Frontal cortex (tissue), 4 donors: ENCODE measurements at places on chromosomes 7 and 10. TPM values are rescaled to one million over a fixed set of nuclear protein-coding genes. Genes with fewer than 3 reads are reported as not detected.
A peak's percentile ranks its signal among the peaks of the same experiment; 100 is the strongest.

GRCh38 chr10:33612551-33612950 lies 278.1 kb upstream of the NRP1 start:
- no peak for DNase-seq

GATAD1 gene
- total RNA-seq = 21.2 TPM

GRCh38 chr10:55183993-55184392 lies 383.0 kb upstream of the PCDH15 start:
- DNase-seq = no peak

DNA sequence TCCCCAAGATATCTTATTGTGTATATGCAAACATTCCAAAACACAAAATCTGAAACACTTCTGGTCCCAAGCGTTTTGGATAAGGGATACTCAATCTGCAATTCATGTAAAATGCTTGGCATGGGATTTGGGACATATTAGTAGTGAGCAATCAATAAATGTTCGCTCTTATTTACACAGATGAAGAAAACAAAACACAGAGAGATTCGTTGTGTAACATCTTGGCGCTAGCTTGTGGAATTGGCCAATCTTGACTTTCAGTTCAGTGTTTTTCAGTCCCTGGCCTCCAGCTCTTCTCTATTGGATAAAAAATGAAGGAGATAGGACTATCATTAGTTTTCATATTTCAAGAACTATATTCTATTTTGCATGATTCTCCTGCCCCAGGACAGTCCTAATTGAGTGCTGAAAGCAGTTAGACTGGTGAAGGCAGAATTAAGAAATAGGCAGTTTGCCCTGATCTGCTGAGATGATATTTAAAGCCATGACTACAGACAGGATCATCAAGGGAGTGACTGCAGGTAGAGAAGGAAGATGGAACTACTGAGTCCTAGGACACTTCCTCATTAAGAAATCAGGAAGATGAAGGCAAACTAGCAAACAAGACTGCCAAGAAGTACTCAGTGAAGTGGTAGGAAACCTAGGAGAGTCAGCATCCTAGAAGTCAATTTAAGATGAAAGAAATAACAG lies 1.8 kb downstream of the PNLIPRP3 start:
- DNase-seq = no peak

- peak; percentile 76 for DNase-seq
Observed at GRCh38 chr10:132065491-132066105, at the start of gene JAKMIP3. Gene JAKMIP3, plus strand, starts transcription at chr10:132065946. Its CDS starts 38,863 bp downstream, at chr10:132104809.

DNA sequence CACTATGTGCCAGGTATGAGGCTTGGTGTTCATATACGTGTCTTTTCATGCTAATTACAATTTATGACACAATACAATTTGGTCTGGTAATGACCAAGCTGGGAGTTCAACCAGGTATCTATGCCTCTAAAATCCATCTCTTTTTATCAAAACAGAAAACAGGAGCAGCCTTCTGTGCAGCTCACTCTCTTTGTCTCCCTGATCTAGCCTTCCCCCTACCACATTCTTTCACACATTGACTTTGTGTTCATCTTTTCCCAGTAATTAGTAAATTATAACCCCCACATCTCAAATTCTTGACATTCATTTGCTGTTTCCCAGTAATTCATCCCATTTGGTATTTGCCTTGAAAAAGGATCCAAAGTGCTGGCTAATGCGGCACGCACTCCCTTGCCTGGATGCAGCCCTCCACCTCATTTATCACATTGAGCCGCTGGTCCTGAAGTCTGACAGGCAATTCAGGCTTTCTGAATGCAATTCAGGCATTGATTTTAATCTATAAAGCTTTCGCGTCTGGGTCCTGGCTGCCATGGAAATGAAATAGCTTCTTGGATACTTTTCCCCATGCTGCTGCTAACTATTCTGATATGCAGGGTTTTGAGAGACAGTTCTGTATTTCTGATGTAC lies 112.5 kb upstream of the ANKRD1 start:
- DNase-seq = no peak

DNA sequence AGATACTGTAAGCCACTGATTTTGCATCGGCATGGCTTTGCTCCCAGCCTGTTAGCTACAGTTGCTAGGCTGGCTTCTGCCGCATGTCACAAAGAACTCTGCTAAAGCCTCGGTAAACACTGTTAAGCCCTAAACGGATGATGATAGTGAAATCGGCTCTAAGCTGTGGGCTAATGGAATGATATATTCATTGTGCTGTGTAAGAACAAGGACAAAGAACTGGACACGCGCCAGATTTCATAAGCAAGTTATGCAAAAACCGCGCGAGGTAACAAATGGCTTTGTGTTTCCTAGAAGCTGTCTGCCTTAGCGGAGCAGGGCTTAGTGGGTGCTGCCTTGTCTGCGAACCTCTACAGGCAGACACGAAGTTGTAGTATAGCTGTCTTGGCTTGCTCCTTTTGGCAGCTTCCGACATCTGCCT lies 331.3 kb upstream of the COBL start:
- peak; percentile 16 for DNase-seq

DNA sequence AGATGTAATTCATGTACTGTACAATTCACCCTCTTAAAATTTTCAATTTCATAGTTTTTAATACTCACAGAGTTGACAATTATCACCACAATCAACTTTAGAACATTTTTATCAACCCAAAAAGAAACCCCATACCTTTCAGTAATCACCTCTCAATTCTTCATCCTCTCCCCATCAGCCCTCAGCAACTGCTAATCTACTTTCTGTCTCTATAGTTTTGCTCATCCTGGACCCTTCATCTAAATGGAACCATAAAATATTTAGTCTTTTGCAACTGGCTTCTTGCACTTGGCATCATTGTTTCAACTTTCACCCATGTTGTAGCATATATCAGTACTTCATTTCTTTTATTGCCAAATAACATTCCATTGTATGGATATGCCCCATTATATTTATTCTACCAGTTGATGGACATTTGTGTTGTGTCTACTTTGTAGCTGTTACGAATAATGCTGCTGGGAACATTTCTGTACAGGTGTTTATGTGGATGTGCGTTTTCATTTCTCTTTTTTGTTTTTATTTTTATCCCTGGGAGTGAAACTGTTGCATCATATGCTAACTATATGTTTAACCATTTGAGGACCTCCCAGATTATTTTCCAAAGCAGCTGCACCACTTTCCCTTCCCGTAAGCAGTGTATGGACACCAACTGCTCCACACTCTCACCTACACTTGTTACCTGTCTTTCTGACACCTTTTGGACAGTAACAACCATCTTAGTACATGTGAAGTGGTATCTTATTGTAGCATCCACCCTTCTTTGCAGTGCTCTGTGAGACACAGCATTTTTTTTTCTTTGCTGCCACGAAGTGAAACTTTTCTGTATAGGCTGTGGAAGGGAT lies 65.4 kb upstream of the APBB1IP start:
- no peak for DNase-seq

DNAJC12 gene
- 4.5 TPM for total RNA-seq

RARRES2 gene
- total RNA-seq = 6.9 TPM

MALRD1 gene
- 1.2 TPM for total RNA-seq

- no peak for DNase-seq
Observed at GRCh38 chr7:76327610-76328009, 25.1 kb downstream of the HSPB1 start.

SPDYE18 gene
- 0.82 TPM for total RNA-seq

DNA sequence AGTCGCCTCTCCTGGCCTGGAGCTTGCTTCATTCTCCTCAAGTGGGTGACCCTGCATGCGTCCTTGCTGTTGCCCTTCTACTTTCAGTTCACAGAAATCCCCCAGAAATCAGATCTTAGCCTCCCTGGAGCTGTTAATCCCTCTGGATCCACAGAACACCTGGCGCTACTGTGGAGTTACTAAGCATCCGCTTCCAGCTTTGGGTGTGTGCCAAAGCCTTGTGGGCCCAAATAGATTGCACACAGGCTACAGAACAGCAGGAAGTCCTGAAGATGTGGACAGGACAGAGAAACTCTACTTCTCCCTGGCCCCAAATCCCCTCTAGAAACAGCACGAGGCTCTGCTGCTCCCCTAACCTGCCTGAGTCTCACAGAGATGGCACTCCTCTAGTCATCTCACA lies 36.6 kb upstream of the PDLIM1 start:
- DNase-seq = no peak

FOXI2 gene
- not detected for total RNA-seq

DNA sequence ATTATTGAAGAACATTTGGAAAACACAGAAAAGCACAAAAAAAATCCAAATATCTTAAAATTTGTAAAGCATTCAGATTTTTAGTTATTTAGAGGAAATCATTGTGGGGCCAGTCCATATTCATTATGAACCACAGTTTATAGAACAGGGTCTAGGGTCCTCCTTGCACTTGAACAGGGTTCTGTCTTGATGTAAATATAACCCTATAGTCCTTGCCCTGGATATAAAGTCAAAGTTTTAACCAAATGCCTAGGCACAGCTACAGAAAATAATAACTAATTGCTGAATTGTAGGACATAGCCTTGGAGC lies 25.6 kb downstream of the CASP7 start:
- DNase-seq = no peak

DNA sequence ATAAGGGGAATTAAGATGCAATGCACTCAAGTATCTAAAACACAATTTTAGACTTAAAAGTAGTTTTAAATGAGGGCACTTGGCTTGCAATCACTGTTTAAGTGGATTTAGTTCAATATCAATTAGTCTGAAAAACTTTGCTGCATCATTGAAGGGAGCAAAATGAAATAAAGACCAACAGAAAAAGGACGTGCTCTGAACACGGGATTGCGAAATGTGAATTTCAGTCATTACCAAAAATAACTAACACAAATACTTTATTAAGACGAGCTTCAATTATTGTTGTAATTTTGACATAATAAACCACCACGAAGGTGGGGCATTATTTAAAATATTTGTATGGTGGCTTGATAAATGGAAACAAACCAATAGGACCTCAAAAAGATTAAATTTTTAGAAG lies 361.8 kb upstream of the GALNT17 start:
- no peak for DNase-seq

UCMA gene
- total RNA-seq = not detected

- DNase-seq = peak; percentile 19
Observed at GRCh38 chr7:23247603-23248335, 1.2 kb downstream of the GPNMB start.
